ENCODE measurements at places on chromosomes 1 and 21. TPM values are rescaled to one million over a fixed set of nuclear protein-coding genes. Genes with fewer than 3 reads are reported as not detected.

Gene DMAP1
- total RNA-seq = 39.5 TPM

Gene KRTAP25-1
- not detected for total RNA-seq

Gene SPRR2E
- total RNA-seq = not detected

Gene L1TD1
- total RNA-seq = not detected

Gene C1orf216
- total RNA-seq = 18.0 TPM

Gene MMP23B
- total RNA-seq = 1.1 TPM

All from G401 (cell line).